Karpas-422 (cell line): ENCODE measurements at places on chromosomes 16 and 17. TPM values are rescaled to one million over a fixed set of nuclear protein-coding genes. Genes with fewer than 3 reads are reported as not detected.

- peaks cover 45% of the 10 kb centered on the region for H3K36me3 ChIP-seq
- no peaks in the 10 kb centered on the region for H3K4me1 ChIP-seq
- DNase-seq = no peak
Observed at GRCh38 chr17:43515656-43516055, 30.5 kb downstream of the ETV4 start.

- H3K4me1 ChIP-seq = no peaks in the 10 kb centered on the region
- no peak overlapping the region for H3K4me3 ChIP-seq
- DNase-seq = peak; percentile 25
- no peak overlapping the region for H3K27ac ChIP-seq
Observed at GRCh38 chr17:48499735-48500434, 30.9 kb downstream of the HOXB1 start.

GRCh38 chr17:80358131-80358530, 56.8 kb upstream of the ENDOV start:
- H3K27me3 ChIP-seq = no peaks in the 10 kb centered on the region

- H3K27me3 ChIP-seq = no peaks in the 10 kb centered on the region
- H3K4me1 ChIP-seq = peaks cover 66% of the 10 kb centered on the region
- H3K27ac ChIP-seq = peak overlapping the region; percentile 91
- no peaks in the 10 kb centered on the region for H3K36me3 ChIP-seq
- no peak for DNase-seq
Observed at GRCh38 chr17:34841467-34841866, 119.8 kb downstream of the CCT6B start.

- no peak overlapping the region for H3K27ac ChIP-seq
- H3K4me3 ChIP-seq = no peak overlapping the region
- no peak for DNase-seq
Observed at GRCh38 chr16:68401871-68402747, 46.2 kb downstream of the SMPD3 start.

GRCh38 chr17:73625991-73626673, 18.1 kb downstream of the SDK2 start:
- H3K4me1 ChIP-seq = no peaks in the 10 kb centered on the region
- no peaks in the 10 kb centered on the region for H3K36me3 ChIP-seq
- H3K4me3 ChIP-seq = no peak overlapping the region

DNA sequence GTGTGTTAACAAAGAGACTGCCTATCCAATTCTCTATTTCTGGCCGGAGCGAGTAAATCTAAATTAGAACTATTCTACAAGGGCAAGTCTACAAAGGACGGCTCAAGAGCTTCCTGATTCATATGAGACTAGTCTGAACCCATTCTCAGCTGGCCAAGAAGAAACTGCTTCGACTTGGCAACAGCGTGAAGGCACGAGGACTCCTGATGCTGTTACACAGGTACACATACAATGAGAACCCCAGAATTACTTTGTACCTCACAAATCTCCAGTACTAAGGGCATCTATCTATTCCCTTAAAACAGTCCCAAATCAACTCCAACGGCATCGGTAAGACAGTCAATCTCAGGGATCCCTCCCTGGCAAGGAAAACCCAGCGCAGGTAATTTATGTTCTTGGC, 1.5 kb downstream of the CRK start:
- peak; percentile 40 for DNase-seq
- H3K4me1 ChIP-seq = peaks cover 17% of the 10 kb centered on the region
- H3K27me3 ChIP-seq = no peaks in the 10 kb centered on the region
- peak overlapping the region; percentile 98 for H3K4me3 ChIP-seq
- H3K36me3 ChIP-seq = peaks cover 9% of the 10 kb centered on the region; the same call in 1 of the 2 replicates

- no peak overlapping the region for H3K4me3 ChIP-seq
- H3K27me3 ChIP-seq = no peaks in the 10 kb centered on the region
- no peak overlapping the region for H3K27ac ChIP-seq
- no peaks in the 10 kb centered on the region for H3K36me3 ChIP-seq
- DNase-seq = peak; percentile 64
- H3K4me1 ChIP-seq = peaks cover 21% of the 10 kb centered on the region
Observed at GRCh38 chr17:5785867-5786509, 201.7 kb upstream of the NLRP1 start.

DNA sequence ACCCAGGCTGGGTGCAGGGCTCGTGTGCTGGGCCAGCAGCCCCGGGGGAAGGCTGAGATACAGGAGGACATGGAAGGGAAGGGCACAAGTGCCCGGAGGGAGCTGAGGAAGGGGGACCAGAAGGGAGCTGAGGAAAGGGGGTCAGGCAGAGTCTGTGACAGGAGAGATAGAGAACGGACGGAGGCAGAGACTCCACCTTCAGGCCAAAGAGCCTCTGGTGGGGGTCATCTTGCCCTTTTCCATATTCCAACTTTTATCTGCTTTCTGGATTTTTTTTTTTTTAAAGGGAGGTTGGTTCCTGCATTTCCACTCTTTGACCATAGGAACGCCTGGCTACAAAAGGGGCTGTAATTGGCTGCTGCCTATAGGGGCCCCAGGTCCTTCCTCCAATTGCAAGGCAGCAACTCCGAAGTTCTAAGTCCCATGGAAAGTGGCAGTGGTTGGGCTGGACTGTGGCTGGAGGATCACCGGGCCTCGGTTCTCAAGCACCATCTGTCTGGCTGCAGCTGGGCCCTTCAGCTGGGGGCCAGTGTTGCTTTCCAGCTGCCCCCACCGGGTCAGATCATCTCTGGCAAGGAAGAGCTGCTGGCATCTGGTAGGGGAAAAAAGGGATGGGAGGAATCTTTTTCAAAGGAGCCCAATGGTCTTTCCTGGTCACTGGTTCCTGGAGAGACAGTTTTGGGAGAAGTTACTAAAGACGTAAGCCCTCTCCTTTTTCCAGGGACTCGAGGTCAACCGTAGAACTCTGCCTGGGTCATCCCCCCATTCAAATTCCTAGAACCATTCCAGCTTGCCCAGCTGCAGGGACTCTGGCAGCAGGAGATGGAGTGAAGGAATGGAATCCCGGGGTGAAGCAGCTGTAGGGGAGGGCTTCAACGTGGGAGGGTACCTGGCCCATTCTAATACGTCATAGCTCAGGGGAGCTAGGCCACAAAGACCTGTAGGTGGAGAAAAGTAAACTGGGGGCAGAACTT, 13.1 kb upstream of the MRPS23 start:
- no peak for DNase-seq
- no peaks in the 10 kb centered on the region for H3K36me3 ChIP-seq
- no peak overlapping the region for H3K27ac ChIP-seq
- H3K27me3 ChIP-seq = no peaks in the 10 kb centered on the region
- H3K4me1 ChIP-seq = peaks cover 6% of the 10 kb centered on the region

- no peak overlapping the region for H3K27ac ChIP-seq
- no peak overlapping the region for H3K4me3 ChIP-seq
- H3K27me3 ChIP-seq = no peaks in the 10 kb centered on the region
Observed at GRCh38 chr17:28657756-28658155, 4.0 kb downstream of the SDF2 start.

DNA sequence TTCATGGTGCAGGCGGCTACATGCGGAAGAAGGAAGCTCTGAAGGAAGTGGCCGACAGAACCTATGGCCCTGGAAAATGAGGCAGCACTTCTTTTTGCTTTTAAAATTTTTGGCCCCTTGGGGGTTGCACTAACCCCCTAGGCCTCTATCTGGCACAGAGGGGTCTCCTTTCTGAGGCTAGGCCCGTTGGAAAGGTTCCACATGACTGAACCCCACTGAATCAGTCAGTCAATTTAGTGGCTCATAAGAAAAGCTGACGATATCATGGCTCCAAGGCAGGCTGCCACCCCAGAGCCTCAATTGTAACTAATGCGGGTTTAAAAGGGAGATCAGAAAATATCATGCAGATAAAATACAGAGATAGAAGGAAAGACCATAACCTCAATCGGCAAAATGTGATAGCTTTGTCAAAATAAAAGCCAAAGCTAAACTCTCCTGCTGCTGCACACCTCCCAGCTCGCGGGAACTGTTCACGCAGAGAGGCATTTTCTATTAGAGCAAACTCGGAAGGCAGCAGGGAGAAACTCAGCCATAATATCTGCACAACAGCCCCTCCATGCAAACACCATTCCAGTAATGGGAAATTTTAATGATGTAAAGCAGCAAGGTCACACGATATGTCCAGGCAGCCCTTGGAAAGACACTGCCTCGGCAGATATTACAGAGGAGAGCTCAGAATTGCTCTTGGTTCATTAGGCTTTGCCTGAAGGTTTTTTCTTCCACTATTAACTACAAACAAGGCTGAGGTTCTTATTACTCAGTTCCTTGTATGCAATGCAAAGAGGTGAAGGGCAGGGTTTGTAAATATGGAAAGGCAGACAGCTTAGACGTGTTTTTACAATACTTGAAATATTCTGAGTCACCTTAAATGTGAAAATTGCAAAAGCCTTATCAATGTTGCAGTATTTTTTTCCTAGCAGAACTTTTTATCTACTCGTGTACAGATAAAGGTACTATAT, 200.4 kb upstream of the PMFBP1 start:
- H3K4me3 ChIP-seq = no peak overlapping the region
- H3K4me1 ChIP-seq = no peaks in the 10 kb centered on the region
- H3K27me3 ChIP-seq = no peaks in the 10 kb centered on the region

GRCh38 chr17:2241823-2242222, 61.8 kb downstream of the SMG6 start:
- no peak overlapping the region for H3K27ac ChIP-seq
- peak; percentile 19 for DNase-seq
- no peaks in the 10 kb centered on the region for H3K27me3 ChIP-seq
- H3K4me3 ChIP-seq = no peak overlapping the region
- no peaks in the 10 kb centered on the region for H3K36me3 ChIP-seq

DNA sequence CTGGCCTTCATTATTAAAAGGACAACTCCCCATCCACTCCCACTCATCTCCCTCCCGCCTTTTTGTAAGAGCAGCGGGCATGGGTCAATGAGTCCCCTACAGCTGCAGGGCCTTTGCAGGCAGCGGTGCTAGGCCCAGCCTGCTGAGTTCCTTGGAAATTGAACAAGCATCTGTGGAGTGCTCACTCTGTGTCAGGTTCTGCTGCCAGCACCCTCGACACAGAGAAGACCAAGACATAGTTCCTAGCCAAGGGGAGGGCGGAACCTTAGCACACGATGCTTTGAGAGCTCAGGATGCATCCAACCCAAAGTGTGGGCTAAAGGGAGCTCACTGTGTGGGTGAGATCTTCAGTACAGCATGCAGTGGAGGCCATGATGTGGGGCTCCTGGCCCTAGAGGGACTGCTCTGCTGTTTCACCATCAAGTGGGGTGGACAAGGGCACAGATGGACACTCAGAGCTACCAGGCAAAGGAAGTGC, 27.6 kb downstream of the RMI2 start:
- H3K36me3 ChIP-seq = no peaks in the 10 kb centered on the region
- no peak overlapping the region for H3K4me3 ChIP-seq
- H3K27ac ChIP-seq = no peak overlapping the region
- 0 out of 2 replicates have a peak, but pooled peaks cover 3% of the 10 kb centered on the region for H3K27me3 ChIP-seq
- peaks cover 40% of the 10 kb centered on the region for H3K4me1 ChIP-seq

- H3K36me3 ChIP-seq = peaks cover 19% of the 10 kb centered on the region; the same call in 1 of the 2 replicates
- DNase-seq = no peak
- peak overlapping the region; percentile 83 for H3K27ac ChIP-seq
- no peaks in the 10 kb centered on the region for H3K27me3 ChIP-seq
Observed at GRCh38 chr17:75182319-75182568, 515 bp downstream of the SUMO2 start.

GRCh38 chr16:66380421-66380820, 13.9 kb downstream of the CDH5 start:
- H3K27ac ChIP-seq = no peak overlapping the region
- no peak for DNase-seq
- H3K27me3 ChIP-seq = no peaks in the 10 kb centered on the region
- no peaks in the 10 kb centered on the region for H3K4me1 ChIP-seq

DNA sequence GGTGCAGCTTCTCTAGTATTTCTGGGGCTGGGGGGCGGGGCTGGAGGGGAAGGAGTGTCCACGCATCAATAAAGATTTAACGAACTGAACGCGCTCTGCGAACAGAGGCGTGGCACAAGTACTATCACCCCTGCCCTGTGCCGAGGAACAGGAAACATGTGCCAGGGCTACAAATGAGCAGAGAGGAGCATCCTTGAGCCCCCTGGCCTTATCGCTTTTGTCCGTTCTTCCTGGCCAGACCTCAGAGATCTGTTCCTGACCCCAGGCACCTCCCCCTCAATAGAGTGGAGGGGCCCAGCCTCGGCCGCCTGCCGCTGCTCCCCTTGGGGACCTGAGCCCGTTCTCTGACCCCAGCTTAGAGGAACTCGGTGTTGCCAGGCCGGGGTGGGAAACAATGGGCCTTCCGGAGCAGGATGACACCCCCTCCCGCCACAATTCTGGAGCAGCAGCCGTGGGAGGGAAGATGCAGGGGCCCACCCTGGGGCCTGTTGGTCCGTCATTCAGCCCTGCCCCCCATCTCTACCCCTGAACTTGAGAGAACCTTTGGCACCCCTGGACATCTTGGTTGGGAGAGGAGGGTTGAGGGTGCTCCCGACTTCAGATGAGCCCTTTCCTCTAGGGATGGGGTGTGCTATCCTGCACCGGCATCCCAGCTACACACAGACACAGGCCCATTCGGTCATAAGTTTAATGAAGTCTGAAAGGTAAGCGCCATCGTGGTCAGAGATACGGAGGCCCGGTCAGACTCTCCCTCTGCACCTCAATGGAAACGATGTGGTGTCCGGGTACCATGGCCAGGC, 1.1 kb downstream of the NAA38 start:
- peaks cover 47% of the 10 kb centered on the region for H3K4me1 ChIP-seq
- DNase-seq = peak; percentile 95
- peaks cover 14% of the 10 kb centered on the region; the same call in 1 of the 2 replicates for H3K36me3 ChIP-seq
- H3K27ac ChIP-seq = peak overlapping the region; percentile 91
- H3K27me3 ChIP-seq = no peaks in the 10 kb centered on the region

DNA sequence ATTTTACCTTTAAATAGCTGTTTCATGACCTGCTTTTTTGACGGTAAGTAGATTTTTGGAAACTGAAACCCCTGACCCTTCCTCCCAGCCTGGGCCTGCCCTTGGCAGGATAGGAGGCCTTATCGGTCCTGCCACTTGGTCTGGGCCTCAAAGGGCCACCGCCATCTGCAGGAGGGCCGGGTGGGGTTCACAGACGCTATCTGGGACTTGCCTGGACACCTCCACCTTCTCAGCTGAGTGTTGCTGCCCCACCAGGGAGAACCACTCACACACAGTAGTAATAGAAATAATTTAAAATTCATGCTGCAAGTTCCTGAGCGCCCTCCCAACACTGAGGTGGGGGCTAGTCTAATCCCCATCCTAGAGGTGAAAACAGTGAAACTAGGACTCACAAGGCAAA, 4.6 kb upstream of the NPRL3 start:
- no peak for DNase-seq
- no peaks in the 10 kb centered on the region for H3K27me3 ChIP-seq
- no peak overlapping the region for H3K4me3 ChIP-seq
- peaks cover 5% of the 10 kb centered on the region; the same call in 1 of the 2 replicates for H3K4me1 ChIP-seq
- H3K36me3 ChIP-seq = no peaks in the 10 kb centered on the region

- H3K36me3 ChIP-seq = no peaks in the 10 kb centered on the region
- no peaks in the 10 kb centered on the region for H3K27me3 ChIP-seq
- no peak for DNase-seq
- no peak overlapping the region for H3K4me3 ChIP-seq
Observed at GRCh38 chr17:7380321-7380720, 568 bp upstream of the TNK1 start.

Gene SLC12A3
- total RNA-seq = 0.14 TPM in 1 of 2 replicates, not detected in the other

Gene C16orf82
- total RNA-seq = not detected in 2 replicates

Gene TPSD1
- total RNA-seq = not detected in 2 replicates

Gene HS3ST3A1
- total RNA-seq = not detected in 2 replicates

Gene FADS6
- not detected in 2 replicates for total RNA-seq

Gene KRT24
- not detected in 2 replicates for total RNA-seq
